ENCODE measurements at places on chromosomes 7 and 10.

DNA sequence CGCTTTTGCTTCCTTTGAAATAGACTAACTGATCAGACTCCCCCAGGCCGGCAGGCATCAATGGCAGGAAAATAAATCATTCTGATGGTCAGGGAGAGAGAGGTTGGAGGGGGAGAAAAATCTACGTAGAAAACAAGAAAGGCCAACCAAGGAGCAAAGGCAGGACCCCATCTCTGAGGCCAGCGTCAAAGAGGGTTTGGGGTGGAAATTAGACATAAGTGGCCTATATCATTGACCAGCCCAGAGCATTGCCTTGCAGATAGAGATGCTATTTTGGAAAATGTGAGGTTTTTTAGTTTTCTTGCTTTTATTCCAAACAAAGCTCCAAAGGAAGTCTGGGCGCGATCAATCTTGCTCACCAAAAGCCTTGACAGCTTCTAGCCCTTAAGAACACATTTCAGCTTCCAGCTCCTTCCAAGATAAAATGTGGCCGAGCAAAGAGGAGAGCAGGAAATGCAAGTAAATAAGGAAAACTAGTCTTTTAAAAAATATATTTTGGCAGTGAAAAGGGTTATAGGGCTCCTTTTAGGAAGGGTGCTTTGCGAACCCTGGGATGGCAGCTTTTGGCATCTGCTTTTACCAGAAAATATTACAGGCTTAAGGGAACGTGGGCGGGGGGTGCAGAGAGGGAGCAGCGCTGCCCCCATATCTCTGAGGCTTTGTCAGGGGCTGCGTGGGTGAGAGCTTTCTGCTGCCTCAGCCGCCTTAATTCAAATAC is 2.0 kb upstream of the HOXA2 start:
- DNase-seq: no peak

GRCh38 chr10:28676968-28677887 is at the start of gene BAMBI:
Gene BAMBI (plus strand): TSS chr10:28677521. CDS start chr10:28677898, 377 bp downstream.
- DNase-seq: peak; percentile 68

DNA sequence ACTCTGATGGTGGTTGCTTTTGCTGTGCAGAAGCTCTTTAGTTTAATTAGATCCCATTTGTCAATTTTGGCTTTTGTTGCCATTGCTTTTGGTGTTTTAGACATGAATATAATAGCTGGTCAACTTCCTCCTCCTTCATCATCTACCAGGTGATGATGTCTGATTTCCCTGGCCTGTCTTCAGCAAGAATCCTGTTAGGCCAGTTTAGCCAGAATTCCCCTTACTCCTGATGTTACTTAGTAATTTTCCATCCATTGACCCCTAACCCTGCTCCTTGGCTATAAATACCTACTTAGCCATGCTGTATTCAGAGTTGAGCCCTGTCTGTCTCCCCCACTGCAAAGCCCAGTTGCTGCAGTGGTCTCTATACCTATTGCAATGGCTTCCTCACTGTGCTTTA is 91.4 kb downstream of the ZNF777 start:
- no peak for DNase-seq

- no peak for DNase-seq
These were observed 8.1 kb downstream of the SCD start for GRCh38 chr10:100355086-100355485.

DNA sequence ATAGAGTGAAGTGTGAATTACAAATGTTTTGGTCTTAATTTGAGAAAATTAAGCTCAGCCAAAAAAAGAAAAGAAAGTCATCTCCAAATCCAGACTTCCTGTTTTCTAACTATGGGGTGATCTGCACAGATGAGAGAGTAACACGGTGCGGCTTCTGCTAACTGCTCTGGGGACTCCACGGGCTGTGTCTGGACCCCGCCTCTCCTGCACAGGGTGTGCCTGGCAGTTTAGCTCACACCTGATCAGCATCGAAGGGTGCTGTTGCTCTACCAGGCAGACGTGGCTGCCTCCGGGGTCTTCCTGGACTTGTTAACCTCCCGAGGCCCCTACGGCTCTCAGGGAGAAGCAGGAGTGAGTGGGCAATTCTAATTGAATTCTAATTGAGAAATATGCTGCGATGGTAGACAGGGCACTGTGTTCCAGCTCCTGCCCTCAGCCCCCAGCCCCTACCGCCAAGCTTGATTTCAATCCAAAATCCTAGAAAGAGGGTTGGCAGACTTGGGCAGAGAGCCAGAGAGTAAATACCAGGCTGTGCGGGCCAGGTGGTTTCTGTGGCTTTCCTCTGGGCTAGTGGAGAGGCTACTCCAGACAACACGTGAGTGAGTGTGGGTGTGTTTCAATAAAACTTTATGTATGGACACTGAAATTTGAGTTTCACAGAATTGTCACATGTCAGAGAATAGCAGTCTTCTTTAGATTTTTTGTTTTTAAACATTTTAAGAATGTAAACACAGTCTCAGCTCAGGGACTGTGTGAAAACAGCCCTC is 13.4 kb downstream of the SHH start:
- no peak for DNase-seq

- DNase-seq: no peak
These were observed 35.4 kb upstream of the TECTB start for GRCh38 chr10:112247791-112248190.

DNA sequence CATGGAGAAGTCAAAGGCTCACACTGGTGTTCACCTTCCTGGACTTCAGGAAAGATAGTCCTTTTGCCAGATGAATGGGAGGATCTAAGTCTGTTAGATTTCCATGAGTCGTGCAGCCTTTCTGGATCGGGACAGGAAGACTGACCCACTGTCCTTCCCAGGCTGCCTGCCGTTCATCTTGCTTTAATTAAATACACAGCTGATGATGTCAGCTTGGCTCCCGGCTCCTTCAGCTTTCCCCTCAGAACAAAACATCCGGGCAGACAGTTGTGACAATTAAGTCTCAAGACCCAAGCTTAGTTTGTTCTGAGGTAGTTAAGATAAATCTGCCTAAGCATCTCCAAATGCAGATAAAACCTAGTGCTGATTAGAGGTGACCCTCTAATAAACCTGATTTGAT is 58.6 kb downstream of the AUTS2 start:
- no peak for DNase-seq

DNA sequence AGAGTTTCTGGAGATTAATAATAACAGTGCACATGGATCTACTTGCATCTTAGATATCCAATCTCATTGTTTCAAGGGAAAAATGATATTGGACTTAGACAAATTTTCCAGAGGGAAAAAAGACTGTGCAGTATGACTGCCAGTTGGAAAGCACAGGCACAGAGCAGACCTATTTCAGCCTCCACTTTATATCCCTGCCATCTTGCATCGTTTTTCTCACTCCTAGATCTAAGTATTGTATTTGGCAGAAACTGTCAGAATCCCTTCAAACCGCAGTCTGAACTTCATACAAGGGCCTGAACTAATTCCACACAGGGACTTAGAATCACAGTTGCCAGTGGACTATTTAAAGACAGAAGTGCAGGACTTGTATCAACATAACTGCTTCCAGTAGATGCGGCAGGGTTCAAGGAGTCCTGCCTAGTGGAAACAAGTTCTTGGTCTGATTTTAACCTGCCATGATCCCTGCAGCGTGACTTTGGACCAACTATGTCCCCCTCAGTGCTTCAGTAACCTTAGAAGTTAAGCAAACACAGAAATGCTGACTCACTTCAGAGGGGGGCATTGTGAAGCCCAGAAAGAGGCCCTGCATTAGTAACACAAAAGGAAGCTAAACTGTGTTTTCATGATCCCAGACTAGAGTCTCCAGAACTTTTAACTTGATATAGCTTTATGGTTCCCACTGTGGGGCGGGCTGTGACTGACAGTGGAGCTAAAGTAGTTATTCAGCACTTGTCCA is 95.7 kb upstream of the PALS2 start:
- DNase-seq: peak; percentile 49

DNA sequence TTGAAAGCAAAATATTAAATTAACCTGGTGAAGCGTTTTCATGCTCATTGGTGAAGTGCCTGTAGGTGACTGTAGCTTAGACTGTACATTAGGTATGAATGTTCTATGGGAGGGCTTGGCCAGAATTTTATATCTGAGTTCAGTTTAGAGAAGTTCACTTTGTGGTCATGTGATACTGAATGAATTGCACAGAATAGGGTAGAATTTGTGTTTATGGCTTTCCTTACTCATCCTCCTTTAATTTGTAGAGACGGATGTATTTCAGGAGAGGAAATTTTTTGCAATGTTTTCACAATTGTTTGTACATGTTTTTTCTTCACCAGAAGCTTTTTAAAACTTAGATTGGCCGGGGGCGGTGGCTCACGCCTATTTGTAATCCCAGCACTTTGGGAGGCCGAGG is 32.3 kb downstream of the REEP3 start:
- no peak for DNase-seq

DNA sequence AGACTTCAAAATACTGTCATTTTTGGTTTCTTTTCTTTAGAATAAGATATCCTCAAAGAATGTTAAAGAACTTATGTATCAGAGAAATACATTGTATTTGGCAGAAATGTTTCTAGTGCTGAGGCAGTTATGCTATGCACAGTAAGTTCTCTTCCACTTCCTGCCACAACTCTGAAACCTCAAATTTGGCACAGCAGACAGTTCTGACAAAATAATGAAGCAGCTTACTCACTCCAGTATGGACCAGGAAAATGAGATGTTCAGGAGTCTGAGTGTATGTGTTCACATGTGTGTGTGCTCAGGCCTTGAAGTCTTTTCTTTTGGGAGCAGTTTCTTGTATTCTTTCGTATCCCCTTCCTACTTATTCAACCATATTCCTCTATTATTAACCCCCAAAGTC is 197.0 kb upstream of the AGK start:
- DNase-seq: no peak

GRCh38 chr10:119022846-119023552 is 6.5 kb upstream of the NANOS1 start:
- DNase-seq: no peak

DNA sequence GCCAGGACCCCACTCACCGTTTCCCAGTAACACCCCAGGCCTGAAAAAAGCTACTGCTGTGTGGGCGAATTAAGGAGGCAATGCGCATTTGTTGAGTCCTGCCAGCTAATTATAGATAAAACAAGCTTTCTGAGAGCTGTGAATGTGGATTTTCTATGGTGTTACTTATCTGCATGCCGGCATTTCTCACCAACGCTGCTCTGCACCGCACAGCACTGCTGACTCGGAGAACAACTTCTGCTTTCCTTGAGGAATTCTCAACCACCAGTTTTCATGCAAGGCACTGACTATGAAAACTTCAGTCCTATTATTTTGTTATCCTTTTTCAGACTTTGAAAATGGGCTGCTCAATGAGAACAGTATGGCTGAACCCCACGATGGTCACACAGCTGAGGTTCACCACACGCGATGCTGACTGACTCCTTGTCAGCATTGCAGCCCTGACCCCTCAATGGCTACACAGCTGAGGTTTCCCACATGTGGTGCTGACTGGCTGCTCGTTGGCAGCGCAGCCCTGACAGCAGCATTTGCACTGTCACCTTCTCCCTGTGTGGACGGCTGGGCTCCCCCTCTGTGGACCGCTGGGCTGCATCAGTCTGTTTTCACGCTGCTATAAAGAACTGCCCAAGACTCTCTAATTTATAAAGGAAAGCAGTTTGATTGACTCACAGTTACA is 190.6 kb downstream of the DIP2C start:
- DNase-seq: no peak

GRCh38 chr7:102916426-102916825 is 3.6 kb downstream of the LRRC17 start:
- DNase-seq: no peak

- DNase-seq: no peak
These were observed 1.2 kb downstream of the FERD3L start for GRCh38 chr7:19143881-19144574.

DNA sequence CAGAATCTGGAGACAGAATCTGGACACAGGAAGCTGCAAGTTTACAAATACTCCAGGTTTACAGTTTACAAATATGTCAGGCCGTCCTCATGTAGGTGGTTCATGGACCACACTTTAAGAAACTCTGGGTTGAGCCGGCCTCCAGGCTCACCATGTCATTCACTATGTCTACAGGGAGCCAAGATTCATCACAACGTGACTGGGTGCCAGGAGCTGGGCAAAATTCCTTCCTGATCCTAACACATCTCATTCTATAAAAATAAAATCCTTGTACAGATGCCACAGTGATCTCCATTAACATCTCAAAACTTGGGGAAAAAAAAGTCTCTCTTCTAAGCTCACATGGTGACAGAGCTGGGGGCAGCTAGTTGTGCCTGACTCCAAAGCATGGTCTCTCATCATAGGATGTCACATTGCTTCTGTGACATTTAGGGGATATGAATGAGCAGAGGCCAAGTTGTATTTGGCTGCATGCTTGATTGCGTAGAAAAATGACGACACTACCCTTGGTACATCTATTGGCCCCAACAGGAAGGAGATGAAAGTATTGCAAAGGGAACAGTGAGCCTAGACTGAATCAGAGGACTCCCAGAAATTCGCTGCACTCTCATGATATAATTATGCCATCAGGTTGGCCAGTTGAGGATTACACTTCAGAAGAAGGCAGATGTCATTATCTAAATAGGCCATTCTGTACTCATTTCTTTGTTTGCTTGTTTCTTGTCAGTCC is 35.9 kb downstream of the MTURN start:
- DNase-seq: no peak

DNA sequence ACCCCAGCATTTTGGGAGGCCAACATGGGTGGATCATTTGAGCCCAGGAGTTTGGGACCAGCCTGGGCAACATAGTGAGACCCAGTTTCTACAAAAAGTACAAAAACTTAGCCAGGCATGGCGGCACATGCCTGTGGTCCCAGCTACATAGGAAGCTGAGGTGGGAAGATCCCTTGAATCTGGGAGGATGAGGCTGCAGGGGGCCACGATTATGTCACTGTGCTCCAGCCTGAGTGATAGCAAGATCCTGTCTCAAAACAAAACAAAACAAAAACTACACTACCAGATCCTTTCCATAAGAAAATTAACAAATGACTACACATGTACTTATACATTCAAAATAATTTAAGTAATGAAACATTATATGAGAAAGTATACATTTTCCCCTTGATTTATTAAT is 116.4 kb upstream of the KLF6 start:
- no peak for DNase-seq

- DNase-seq: no peak
These were observed 50.4 kb upstream of the NFE2L3 start for GRCh38 chr7:26101361-26102151.

DNA sequence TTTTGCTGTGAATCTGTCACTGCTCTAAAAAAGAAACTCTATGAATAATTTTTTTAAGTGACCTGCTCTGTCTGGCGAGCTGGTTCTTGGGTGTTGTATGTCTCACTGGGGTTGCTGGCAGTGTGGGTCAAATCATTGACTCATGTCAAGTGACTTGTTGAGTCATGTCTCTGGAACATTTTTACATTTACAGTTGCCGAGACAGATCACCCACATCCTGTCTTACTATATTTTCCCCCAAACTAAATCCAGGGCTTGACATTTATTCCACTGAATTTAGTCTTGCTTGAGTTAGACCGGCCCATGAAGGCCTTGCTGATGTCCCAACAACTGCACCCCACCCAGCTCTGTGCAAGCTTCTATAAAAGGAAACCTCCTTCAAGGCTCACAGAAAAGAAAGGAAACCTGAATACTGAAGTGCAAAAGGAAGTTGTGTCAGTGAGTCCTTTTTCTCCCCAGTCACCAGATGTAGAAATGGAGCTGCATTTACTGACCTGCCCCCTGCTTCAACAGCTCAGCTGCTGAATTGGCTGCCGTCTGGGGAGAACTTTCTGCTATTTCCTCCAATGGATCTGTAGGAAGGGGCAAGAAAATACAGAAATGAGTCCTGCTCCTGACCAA is 290.3 kb downstream of the TNS3 start:
- DNase-seq: no peak

All from NCI-H510A (cell line).